ENCODE measurements at places on chromosomes 5 and 9.

GRCh38 chr5:160044967-160045366, 36.0 kb downstream of the TTC1 start:
- DNase-seq: no peak

DNA sequence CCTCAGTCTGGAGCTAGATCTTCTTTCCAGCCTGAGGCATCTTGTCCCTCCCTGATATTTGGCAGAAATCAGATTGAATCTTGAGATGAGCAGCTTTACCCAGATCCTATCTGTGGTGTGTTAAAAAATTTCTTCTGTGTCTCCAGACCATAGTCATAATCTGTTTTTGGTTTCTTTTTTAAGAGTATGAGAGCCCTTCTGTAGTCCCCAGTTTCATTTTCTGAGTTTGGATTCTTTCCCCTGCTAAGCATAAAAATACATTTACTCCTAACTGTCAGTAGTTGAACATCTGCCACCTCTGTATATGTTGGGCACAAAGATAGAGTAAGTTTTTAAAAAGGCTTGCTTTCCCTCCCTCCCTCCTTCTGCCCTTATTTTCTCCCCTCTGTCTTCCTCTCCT, 137.7 kb downstream of the CNTLN start:
- no peak for DNase-seq

DNA sequence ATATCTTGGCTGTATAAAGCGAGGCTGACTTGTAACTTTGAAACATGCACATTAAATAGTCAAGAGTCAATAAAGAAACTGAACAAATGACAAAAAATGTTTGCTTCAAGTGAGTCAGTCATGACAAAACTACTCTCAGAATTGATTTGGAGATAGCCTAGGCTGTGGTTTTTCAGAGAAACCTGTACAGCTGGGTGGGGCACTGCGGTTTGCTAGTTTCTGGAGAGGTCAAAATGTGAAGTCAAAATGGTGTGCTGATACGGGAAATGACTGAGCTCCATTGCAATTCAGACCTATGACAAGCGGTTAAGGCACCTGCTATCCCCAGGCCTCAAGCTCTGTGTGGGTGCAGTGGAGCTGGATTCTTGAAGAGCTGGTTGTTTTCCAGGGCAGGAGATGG, 10.3 kb upstream of the CD180 start:
- DNase-seq: no peak

DNA sequence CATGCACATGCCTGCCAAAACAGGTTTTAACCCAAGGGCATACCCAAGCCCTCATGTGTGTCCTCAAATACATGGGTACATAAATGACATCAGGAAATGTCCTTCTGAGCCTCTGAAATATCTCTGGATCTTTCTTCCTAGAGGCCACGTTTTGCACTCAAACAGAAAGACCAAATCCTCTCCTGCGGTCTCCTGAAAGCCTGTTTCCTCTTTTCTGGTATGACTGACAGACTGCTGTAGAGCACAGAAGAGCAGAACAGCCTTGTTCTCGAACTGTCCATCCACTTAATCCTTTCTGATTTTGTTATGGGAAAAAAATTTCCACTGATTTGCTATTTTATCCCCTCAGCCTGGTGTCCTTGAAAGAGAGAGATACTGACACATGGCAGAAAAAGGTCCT, 107.2 kb downstream of the ASTN2 start:
- DNase-seq: no peak

DNA sequence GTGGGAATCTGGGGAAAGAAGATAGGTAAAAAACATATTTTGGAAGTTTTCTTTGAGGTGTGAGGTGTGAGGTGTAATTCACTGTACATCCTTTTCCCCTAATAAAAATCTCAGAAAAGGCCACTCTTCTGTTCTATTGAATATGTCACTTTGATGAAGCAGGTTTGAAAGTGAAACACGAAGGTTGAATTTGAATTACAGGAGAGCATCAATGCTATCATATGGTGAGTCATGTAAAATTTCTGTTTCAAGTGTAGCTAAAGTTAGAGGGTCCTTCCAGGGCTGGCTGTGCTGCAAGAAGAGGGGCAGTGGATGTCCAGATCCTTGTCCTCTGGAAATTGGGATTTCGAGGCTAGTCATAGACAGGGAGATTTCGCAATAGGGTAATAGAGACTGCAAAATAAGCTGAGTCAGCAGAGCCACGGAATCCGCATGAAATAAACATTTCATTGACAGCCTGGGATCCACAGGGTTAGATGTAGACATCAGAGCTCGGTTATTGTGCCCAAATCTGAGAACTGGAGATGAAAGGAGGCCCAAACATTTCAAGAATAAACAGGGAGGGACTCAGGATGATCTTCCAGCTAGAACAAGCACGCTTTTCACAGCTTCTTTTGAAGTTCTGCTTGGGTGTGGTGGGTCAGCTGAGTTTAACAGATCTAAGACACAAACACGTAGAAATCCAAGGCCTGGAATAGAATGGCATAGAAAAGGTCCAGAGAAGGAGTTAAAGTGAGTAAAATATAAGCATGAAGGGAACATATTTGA, 194.4 kb upstream of the CDKN2B start:
- DNase-seq: no peak

DNA sequence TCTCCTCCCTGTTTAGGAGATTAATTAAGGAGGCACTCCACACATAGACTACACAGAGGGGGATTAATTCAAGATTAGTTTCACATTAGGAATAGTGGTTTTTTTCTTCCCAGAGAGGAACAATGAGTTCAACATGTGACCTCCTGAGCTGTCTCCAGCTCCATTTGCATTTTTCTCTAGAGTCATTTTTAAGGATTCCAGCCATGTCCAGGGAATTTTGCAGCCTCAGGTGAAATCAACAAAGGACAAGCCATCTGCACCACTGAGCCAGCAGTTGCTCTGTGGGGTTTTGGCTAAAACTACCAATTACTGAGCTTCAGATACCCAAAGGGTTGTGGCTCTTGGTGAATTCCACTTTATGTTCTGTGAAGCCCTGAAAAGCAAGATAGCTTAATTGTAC, 258.5 kb upstream of the PPP1R2B start:
- no peak for DNase-seq

DNA sequence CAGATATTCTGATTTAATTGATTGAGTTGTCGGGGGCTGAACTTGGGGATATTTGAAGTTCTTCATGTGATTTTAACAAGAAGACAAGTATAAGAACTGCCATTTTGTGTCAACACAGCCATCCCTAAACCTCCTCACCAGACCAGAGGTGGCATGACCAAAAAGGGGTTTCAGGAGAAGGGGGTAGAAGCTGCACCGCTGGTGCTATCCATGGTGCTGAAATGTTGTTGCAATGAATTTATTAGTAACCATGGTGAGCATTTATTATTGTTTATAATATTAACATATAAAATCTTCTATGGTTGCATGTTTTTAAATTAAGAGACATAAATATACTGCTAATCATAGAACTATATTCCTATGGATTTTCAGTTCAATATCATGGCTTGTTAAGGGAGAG, 72.3 kb downstream of the GNA14 start:
- DNase-seq: no peak

- no peak for DNase-seq
Observed at GRCh38 chr5:177536386-177536785, 18.0 kb downstream of the FAM193B start.

- DNase-seq: peak; percentile 23
Observed at GRCh38 chr5:174617910-174618309, 106.5 kb upstream of the MSX2 start.
